Adrenal gland (tissue), 19 donors: ENCODE measurements at places on chromosomes 2 and 18.

GRCh38 chr2:226693521-226693920 is 106.1 kb downstream of the IRS1 start:
- peak; percentile 54 for DNase-seq

- no peak for DNase-seq
Measured at GRCh38 chr2:177282181-177282641, 17.7 kb upstream of the NFE2L2 start.

GRCh38 chr2:96117701-96118588 is 1.6 kb upstream of the ADRA2B start:
- no peak for DNase-seq

DNA sequence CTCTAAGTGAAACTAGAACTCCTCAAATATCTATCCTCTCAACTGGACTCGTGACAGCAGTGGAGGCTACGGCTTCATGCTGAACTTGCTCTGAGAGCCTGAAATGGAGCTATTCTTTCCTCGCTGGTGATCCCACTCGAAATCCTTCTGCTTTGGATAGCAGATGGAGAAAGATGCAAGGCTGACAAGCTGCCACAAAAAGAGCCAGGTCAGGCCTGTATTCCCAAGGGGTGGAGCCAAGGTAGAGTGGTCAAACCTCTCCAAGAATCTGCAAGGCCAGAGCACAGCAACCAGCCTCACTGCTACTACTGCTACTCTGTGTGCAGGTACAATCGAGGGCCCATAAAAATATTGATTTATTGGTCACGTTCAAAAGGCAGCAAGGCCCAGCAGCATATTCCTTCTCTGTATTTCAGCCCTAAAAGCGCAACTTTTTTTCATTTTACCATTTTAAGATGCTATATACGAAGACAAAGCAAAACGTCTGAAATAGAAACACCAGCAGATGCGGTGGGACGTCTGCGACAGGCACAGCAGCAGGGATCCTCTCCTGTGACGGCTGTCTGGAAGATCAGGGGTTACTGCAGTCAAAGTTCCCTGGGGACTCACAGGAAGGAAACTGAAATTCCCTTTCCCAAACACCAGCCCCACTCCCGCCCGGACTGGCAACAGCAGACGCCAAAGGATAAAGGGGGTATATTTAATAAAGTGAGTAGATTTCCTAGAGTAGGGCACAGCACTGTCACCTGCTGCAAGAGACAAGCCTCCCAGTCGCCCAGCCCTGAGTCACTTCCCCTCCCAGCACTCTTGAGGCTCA is 2.4 kb downstream of the SPRED2 start:
- no peak for DNase-seq

- no peak for DNase-seq
Measured at GRCh38 chr2:239296020-239296932, 104.5 kb downstream of the HDAC4 start.
